Type B pancreatic cell (in vitro differentiated cells): ENCODE measurements at places on chromosomes 3 and 15.

GRCh38 chr3:123276346-123277006, 74.7 kb downstream of the SEC22A start:
- DNase-seq: no peak

DNA sequence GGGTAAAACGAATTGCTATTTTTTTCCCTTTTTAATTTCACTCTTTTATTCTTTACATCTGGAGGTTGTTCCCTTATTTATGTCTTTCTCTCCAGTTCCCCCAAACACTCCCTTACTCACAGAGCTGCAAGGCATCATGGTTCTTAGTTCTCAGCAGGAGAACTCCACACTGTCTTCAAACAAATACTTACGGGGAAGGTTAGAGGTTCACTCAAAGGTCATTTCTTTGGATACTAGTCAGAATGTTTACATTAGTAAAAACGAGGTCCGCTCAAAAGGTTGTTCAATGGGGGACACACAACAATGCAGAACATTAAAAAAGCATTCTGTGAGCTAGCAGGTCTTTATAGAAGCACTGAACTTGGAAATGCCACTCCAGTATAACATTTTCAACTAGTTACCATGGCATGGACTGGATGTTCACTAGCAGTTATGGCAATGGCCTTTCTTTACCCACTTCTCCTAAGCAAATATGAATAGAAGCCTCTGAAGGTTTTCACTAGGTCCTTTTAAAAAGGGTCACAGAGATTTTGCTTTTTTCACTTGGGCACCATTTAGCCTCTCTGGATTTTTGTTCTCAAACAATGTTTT, 201.7 kb downstream of the MEIS2 start:
- no peak for DNase-seq

- no peak for DNase-seq
Observed at GRCh38 chr3:111831840-111832239, 27.2 kb upstream of the PHLDB2 start.

- no peak for DNase-seq
Observed at GRCh38 chr3:34676436-34676835, 878.0 kb downstream of the PDCD6IP start.

DNA sequence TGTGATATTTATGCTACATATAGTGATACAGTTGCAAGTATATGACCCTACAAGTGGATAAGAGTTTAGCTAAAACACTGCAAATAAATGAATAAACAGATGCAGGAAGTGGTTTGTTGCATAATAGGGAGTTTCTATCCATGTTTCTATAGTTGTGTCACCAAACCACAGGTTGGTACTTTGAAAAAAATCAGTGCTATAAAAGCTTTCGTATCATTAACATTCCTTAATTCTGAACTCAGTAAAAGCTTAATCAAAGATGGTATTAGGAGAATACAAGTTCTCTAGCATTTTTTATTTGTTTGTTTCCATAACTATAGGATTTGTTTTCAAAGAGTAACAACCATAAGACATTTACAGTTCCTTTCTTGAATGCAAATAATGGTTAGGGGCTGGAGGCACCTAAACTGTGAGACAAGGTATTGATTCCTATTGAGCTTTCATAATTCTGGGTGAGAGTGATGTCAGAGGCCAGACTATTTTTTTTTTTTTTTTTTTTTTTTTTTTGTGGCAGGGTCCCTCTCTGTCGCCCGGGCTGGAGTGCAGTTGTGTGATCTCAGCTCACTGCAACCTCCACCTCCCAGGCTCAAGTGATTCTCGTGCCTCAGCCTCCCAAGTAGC, 29.6 kb downstream of the CPOX start:
- no peak for DNase-seq
